ENCODE measurements at places on chromosomes 2 and 18.

DNA sequence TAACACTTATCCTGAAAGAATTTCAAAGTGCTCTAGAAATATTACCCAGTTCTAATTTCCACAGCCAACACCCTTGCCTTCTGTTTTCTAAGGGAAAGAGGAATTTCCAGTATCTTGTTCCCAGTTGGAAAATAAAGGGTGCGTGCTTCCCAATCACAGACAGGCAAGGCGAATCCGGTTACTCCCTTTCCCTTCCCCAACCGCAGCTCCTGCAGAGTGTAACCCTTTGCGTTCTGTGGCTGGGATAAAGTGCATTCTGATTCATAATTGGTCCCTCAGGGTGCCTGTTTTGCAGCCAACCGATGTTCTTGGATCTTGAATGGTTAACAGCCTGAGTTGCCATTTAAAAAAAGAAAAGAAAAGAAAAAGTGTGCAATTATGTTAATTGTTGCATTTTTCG is 40.6 kb upstream of the PGAP1 start:
- no peak for DNase-seq

GRCh38 chr2:46555646-46556234 is 76.4 kb downstream of the TMEM247 start:
- DNase-seq, result no peak

DNA sequence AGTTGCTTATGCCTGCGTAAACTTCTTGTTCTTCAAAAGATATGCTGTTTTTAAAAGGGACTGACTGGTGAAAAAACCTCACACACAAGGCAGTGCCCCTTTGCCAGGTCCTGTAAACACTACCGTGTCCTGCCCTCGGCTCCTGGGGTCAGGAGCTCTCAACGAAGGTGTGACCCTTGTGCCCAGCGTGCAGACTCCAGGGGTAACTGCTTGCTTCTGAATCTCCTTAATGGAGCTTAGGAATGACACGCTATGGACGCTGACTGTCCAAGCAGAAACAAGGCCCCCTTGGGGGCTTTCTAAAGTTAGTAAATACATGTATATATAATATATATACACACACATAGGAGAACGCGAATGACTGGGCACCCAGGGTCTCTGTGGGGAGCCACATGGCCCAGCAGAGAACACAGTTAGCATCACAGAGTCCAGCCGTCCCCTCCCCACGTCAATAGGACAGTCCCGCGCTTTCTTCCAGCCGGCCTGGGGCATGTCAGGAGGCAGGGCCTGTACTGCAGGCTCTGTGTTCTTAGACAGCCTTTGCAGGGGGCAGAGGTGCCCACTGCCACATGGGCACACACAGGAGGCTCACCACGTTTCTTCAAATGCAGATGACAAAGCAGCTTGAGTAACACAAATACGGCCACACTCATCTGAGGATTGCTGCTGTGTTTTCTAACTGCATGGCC is 96.1 kb downstream of the HDAC4 start:
- no peak for DNase-seq

- no peak for DNase-seq
Observed at GRCh38 chr2:27946530-27947060, 56.1 kb downstream of the BABAM2 start.

GRCh38 chr18:33184175-33184574 is 256.3 kb downstream of the CCDC178 start:
- no peak for DNase-seq

- no peak for DNase-seq
Observed at GRCh38 chr18:51346404-51346803, 148.9 kb upstream of the MEX3C start.

GRCh38 chr18:42228581-42228980 is 273.5 kb downstream of the PIK3C3 start:
- DNase-seq, result no peak

DNA sequence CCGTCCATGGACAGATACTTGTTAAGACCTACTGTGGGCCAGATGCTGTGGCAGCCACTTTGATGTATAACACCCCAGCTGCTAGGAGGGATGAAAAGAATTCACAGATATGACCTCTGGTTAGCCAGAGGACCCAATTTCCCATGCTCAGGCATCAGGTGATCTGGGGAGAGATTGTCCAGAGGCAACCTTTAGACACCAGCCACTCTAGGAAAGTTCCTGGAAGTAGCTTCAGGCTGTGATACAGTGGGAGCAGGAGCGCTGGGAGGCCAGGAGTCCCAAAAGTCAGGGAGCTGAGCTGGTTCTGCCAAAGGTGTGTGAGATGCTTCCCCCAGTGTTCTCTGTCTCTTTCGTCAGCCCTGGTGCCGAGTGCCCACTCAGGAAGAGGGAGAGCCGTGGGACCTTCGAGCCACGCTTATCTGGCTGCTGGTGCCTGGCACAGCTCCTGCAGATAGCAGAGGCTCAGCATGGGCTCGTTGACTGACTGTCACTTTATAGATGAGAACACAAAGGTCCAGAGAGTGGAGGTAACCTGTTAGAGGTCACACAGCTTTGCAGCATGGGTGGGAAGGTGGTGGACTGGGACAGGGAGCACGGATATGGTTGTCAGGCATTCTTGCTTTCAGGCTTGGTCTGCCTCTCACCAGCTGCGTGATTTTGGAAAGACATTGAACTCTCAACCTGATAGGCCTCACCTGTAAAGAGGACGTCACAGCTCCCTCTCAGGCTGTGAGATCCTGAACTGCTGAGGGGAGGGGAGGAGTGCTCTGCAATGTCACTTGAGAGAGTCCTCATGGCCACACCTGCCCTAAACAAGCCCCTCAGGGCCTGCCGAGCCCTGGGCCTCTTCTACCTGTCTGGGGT is 7.8 kb upstream of the RALB start:
- no peak for DNase-seq

Data from putamen (tissue), 1 donor.